ENCODE measurements at places on chromosomes 16 and 17. TPM values are rescaled to one million over a fixed set of nuclear protein-coding genes. Genes with fewer than 3 reads are reported as not detected.

GRCh38 chr16:79800016-79800608 is 199.6 kb upstream of the MAF start:
- no peak for DNase-seq

- no peak for DNase-seq
Observed at GRCh38 chr16:2595393-2596205, 57.8 kb downstream of the PDPK1 start.

- no peak for DNase-seq
Observed at GRCh38 chr16:80346111-80346632, 194.6 kb upstream of the DYNLRB2 start.

DNA sequence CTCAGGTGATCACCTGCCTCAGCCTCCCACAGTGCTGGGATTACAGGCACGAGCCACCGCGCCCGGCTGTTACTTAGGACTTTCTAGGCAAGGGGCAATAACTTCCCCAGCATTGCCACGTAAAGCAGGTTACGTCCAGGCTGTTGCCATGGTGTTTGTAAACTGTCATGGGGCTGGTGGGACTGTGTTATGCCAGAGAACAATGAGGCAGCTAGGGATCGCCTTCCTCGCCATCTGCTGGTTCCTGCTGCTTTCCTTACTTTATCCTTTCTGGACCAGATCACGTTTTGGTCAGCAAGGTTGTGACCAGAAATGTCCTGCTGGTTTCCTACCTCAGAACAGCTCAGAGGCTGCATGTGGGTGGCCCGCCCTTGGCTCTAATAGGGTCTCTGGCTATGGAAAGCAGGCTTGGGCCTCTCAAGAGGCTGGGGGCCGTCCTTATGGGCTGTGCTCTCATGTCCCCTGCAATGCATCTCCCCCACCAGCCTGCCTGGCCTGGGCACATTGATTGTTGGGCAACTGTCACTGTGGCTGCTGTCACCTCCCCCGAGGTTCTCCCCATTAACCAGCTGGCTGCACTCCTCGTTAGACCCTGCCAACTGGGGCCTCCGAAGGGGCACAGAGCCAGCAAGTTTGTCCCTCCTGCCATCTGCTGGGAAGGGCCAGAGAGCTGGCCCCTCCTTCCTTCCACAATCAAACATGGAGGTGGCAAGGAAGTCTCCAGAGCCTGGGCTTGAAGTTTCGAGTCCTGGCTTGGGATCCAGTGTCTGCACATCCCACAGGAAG is 28.2 kb upstream of the ZC3H18 start:
- DNase-seq, result no peak

DNA sequence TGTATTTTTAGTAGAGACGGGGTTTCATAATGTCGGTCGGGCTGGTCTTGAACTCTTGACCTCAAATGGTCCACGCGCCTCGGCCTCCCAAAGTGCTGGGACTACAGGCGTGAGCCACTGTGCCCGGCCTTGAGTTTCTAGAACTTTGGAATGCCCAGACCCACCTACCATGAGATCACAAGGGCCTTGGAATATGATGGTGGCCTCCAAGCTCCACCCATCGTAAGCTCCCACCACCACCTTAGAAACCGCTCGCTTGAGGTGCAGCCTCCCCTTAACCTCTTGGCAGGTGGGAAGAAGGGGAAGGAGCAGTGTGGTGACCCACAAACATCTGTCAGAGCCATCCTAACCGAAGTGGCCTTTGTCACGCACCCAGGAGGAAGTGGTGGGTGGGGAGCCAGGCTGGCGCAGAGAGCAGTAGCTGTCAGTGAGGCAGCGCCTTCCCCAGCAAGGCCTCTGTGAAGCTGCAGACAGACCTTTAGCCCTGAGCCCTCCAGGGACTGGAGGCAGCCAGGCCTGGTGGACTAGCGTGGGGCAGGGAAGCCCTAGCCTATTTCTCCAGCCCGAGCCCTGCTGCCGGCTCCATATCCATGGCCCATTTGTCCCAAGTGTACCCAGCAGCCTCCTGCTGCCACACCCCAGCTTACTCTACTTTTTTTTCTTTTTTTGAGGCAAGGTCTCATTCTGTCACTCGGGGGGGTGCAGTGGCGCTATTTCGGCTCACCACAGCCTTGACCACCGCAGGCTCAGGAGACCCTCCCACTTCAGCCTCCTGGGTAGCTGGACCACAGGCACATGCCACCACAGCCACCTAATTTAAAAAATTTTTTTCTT is 13.1 kb upstream of the SEPHS2 start:
- no peak for DNase-seq

The EMP2 gene
- total RNA-seq, result 109 TPM

GRCh38 chr16:30658731-30659506 is 688 bp downstream of the FBRS start:
- peak; percentile 93 for DNase-seq

All from esophagus squamous epithelium (tissue), 5 donors.